ENCODE measurements at places on chromosomes 1 and 21. TPM values are rescaled to one million over a fixed set of nuclear protein-coding genes. Genes with fewer than 3 reads are reported as not detected.

Gene EPS8L3
- not detected for total RNA-seq

Gene ACBD3
- 44.7 TPM for total RNA-seq

GRCh38 chr1:185268352-185268751 is 48.7 kb downstream of the IVNS1ABP start:
- no peak for DNase-seq

- DNase-seq: peak; percentile 99
These were observed 107.6 kb downstream of the CCDC185 start for GRCh38 chr1:223500560-223501425.

GRCh38 chr1:63908016-63908415 is 134.2 kb downstream of the ROR1 start:
- DNase-seq: no peak

DNA sequence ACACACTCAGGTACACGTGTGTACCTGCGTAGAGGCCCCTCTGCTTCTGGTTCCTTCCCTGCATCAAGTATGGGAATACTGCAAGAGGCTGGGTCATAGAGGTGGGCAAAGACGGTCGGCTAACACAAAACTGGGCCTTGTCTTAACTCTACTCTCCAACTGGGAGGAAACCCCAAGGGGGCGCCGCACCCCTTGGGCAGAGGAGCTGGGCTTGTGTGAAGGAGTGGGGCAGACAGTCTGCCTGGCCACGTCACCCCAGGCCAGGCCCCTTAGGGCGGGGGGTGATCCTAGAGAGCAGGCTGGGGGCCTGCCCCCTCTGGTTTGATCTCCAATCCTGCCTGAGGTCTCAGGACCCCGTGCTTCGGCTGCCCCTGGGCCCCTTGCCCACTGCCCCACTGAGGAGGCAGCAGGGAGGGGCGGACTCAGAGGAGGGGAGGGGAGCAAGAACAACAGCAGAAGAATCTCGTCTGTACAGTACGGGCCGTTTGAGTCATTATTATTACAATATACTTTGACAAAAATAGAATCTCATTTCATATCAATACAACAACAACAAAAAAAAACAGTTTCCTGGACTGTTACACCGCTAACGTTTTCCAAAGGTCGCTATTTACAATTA is 34.7 kb downstream of the MEF2D start:
- no peak for DNase-seq

GRCh38 chr1:167663002-167663772 is 33.2 kb downstream of the RCSD1 start:
- DNase-seq: peak; percentile 94

GRCh38 chr1:24266398-24266941 is 52.7 kb upstream of the GRHL3 start:
- DNase-seq: peak; percentile 100

All from M059J (cell line).